ENCODE measurements at places on chromosomes 16 and 17.
A peak's percentile ranks its signal among the peaks of the same experiment; 100 is the strongest.

DNA sequence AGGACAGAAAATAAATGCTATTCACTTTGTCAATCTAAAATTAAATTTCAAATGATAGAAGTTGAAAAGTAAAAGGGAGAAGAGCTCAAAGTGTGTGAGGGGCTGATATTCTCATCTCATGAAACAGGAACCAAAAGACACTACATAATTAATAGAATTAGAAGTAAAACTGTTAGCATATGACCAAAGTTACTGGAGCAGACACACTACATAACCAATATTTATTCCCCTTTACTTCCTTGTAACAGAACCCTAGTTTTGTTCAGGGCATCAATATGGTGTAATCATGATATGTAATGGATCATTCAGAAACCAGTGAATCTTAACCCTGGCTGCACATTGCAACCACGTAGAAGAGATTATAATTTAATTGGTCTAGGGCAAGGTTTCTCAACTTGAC is 109.5 kb upstream of the SIAH1 start:
- DNase-seq, result no peak

- DNase-seq, result no peak
Observed at GRCh38 chr16:25184771-25185170, 32.0 kb upstream of the AQP8 start.

DNA sequence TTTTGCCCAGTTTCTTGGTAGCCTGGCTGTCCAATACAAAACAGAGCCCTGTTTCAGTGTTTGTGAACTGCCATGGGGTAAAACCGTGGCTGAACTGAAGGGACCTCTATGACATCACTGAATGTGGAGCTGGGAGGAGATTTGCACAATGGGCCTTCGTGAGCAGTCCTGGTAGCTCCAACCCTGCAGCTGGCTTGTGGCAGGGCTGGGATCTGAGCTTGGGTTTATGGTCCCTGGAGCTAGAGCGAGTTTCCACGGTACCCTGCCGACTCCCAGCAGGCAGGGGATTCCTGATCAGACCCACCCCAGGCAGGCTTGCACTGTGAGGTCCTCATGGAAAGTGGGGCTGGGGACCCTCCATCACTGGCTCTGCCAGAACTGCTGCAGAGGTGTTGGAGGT is 247.0 kb downstream of the GSG1L start:
- DNase-seq, result no peak

- DNase-seq, result no peak
Observed at GRCh38 chr16:82750068-82750467, 123.3 kb downstream of the CDH13 start.

DNA sequence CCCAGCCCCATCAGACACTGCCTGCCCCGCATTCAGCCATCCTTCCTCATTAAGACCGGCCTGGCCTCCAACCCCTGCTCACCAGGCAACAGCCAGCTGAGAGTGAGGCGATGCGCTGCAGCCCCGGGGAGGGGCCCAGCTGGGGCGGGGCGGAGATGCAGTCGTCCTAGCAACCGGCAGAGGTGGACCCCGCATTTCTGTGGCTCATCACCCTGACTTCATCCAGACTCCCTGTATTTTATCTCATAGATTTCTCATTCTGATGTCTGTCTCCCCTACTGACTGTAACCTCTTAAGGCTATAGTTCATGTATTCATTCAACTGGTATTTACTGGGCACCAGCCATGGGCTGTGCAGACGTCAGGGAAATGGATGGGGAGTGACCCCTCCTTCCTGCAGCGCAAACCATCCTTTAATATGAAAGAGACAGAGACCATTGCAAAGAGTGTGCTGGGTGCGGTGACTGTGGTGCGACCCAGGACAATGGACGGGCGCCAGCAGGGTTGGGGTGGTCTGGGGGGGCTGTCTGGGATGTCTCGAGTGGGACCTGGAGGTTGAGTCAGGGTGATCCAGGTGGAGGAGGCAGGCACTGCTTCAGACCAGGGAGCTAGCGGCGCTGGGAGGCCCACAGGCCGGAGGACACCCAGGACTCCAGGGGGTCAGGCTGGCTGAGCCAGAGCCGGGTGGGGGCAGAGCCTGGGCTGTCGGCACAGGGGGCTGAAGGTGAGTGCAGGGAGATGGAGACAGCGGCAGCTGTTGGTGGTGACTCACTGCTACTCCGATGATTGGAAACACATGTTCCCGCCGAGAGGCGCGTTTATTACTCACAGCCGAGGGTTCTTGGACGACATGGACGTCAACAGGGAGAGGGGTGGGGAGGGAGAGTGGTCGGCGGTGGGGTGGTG is 10.5 kb upstream of the TIMP2 start:
- no peak for DNase-seq

GRCh38 chr17:39671651-39672521 is 3.6 kb downstream of the PNMT start:
- DNase-seq, result peak; percentile 71

DNA sequence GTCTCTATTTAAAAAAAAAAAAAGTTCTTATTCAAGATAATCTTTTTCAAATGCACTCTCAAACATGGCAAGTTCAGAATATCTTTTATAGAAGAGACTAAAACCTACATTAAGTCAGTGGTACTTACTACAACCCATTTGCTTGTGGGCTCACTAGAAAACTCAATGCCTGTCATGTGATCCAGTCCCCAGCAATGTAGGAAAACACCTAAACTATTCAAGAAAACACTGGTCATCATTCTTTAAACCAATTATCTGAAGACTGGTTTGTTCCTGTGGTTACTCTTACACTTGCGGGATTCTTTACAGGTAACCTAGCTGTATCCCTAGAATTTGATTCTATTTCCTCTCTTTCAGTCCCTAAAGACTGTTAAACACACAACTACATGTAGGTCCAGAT is 19.6 kb downstream of the MED13 start:
- no peak for DNase-seq

Measured in hematopoietic multipotent progenitor cell treated with erythropoietin and hydrocortisone succinate and interleukin-3 and kit ligand, for 4 days (in vitro differentiated cells).